ENCODE measurements at places on chromosomes 2 and 18.

DNA sequence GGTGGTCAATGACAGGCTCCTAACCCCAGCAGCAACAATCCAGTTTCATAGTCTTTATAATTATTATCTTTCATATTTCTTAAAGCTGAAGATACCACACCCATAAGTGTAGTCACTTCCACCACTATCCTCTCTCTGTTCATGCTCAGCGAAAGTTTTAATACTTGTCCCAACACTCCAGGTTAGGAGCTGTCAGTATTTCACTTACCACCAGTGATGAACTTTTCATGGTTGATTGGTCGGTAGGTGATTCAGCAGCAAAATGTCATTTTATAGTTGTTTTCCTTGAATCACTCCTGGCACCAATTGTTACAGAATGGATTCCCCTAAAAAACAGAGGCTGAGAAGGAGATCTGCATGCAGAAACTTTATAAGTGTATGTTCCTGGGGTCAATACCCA, 324.9 kb downstream of the CCDC85A start:
- H3K36me3 ChIP-seq: no peaks in the 10 kb centered on the region
- no peaks in the 10 kb centered on the region for H3K27me3 ChIP-seq

- H3K4me1 ChIP-seq: no peaks in the 10 kb centered on the region
- no peaks in the 10 kb centered on the region for H3K36me3 ChIP-seq
- H3K27me3 ChIP-seq: no peaks in the 10 kb centered on the region
- no peak overlapping the region for H3K27ac ChIP-seq
- H3K4me3 ChIP-seq: no peak overlapping the region
Observed at GRCh38 chr2:222776792-222777191, 84.0 kb upstream of the ACSL3 start.

- DNase-seq: no peak
- no peak overlapping the region for H3K27ac ChIP-seq
- H3K27me3 ChIP-seq: no peaks in the 10 kb centered on the region
- H3K4me1 ChIP-seq: peaks cover 4% of the 10 kb centered on the region
- no peak overlapping the region for H3K4me3 ChIP-seq
Observed at GRCh38 chr2:183666031-183666430, 541.8 kb downstream of the NUP35 start.

DNA sequence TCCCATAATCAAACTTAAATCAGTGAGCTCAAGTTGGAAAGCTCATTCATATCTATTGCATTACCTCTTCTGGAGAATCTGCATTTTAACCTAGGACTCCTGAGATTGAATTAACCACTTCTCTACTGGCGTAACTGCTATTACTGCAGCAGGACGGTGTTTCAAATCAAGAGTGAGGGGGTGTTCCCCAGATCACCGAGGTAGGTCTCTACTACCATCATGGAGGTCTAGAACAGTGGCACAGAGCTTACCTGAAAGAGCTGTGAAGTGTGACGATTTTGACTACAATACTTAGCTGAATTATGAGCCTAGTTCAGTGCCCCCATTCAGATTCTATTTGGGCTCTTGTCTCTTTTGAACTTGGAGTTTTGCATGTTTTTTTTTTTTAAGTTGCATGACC, 119.5 kb downstream of the POLE4 start:
- H3K27ac ChIP-seq: no peak overlapping the region
- H3K4me1 ChIP-seq: no peaks in the 10 kb centered on the region
- no peak overlapping the region for H3K4me3 ChIP-seq

DNA sequence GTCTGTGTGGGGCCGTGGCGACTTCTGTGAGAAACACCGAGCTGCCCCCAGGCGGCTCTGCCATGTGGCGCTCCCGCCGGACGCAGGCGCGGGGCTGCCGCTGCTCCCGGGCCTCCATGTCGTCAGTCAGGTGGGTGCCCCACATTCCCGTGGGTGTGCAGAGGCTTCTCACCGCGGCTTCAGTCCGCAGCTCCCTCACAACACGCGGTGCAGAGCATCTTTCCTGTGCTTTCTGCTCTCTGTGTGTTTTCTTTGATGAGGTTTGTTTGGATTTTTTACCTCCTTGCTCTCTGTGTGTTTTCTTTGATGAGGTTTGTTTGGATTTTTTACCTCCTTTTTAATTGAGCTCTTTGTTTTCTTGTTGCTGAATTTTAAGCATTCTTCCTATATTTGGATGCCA, 13.0 kb downstream of the AQP12A start:
- H3K4me3 ChIP-seq: no peak overlapping the region
- no peak for DNase-seq
- H3K36me3 ChIP-seq: no peaks in the 10 kb centered on the region

GRCh38 chr2:32095671-32096070, 32.3 kb downstream of the SPAST start:
- no peaks in the 10 kb centered on the region for H3K27me3 ChIP-seq
- no peak overlapping the region for H3K4me3 ChIP-seq
- no peak overlapping the region for H3K27ac ChIP-seq
- no peak for DNase-seq

GRCh38 chr2:70482401-70482800, 71.2 kb downstream of the TGFA start:
- H3K4me1 ChIP-seq: no peaks in the 10 kb centered on the region
- H3K36me3 ChIP-seq: no peaks in the 10 kb centered on the region
- no peaks in the 10 kb centered on the region for H3K27me3 ChIP-seq
- DNase-seq: no peak
- H3K27ac ChIP-seq: no peak overlapping the region
- H3K4me3 ChIP-seq: no peak overlapping the region

GRCh38 chr2:111161971-111162370, 41.3 kb downstream of the BCL2L11 start:
- peaks cover 3% of the 10 kb centered on the region for H3K36me3 ChIP-seq
- H3K27ac ChIP-seq: no peak overlapping the region
- H3K4me3 ChIP-seq: no peak overlapping the region

DNA sequence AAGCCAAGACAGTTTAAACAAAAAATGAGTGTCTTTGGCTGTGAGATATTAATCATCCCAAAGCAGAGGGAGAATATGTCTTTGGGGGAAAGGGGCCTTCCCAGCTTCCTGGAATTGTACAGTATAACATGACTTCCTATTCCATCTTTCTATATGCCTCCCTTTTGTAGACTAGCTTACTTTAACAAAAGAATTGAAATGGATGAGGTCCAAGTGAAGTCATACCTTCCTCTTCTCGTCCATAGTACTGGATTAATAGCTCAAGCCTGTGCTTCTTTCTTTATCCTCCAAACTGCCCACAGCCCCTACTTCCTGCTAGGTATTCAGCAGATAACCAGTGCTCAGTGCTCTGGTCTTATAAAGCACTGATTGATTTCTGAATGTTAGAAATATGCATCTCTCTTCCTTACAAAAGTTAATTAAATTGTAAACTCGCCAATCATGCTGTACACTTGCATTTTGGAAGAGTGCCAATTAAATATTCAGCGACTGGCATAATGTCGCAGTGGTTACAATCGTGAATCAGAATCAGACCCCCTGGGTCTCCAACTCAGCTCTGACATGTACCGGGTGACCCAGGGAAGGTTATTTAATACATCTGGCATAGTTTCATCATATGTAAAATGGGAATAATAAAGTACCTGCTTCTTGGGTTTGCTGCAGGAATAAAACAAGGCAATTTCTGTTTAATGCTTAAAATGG, 325.1 kb downstream of the RND3 start:
- no peak overlapping the region for H3K27ac ChIP-seq
- DNase-seq: no peak
- peaks cover 3% of the 10 kb centered on the region for H3K4me1 ChIP-seq

DNA sequence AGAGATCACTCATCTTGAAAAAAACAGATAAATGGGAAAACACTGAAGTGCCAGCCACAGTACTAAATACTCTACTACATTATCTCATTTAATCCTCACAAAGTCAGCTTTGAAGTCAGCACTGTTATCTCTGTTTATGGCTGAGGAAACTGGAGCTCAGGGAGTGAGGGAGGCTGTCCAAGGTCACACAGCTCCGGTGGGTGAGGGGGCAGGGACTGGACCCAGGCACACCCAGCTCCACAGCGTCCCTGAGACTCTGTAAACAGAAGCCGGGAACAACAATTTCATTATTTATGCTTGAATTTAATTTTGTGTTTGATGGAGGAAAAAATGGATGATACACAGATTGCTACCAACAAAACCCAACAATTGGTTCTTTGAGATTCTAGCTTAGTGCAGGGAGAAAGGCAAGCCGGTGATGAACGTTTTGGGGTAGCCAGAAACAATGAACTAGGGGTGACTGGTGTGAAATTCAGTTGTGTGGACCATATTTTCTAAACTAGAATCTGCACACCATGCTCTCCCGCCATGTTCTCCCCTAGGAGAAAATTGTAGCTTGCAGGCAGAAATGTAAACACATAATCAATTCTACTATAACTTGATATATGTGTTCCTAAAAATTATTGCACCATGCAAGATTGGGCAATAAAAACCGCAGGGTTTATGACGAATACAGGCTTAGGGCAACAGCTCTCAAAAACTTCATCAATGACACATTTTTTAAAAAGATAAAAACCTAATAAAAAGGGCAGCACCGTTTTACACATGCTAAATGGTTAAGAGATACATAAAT, at the start of gene GREB1:
Gene GREB1 (plus strand): TSS at position 768 of the 793 bp plus-strand sequence. CDS start 22,570 bp downstream, outside the sequence.
- no peak for DNase-seq
- no peaks in the 10 kb centered on the region for H3K36me3 ChIP-seq
- no peak within 1 kb of the TSS for H3K27ac ChIP-seq
- no peaks in the 10 kb centered on the region for H3K27me3 ChIP-seq
- no peaks in the 10 kb centered on the region for H3K4me1 ChIP-seq

DNA sequence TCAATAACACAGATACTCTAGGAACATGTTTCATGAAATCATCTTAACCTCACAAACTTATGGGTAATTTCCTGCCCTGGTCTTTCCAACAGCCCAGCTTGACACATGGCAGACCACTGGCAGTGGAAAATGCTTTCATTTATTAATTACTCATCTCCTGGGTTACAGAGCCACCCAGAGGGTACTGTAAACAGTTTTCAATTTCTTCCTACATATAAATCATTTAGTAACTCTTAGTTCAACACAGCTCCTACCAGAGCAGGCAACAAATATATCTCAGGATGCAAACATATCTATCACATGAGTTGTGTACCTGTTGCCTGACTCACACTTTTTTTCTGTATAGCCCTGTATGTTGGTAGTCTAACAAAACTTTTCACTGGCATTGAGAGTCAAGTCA, 99.2 kb upstream of the VRK2 start:
- H3K27ac ChIP-seq: no peak overlapping the region
- H3K27me3 ChIP-seq: no peaks in the 10 kb centered on the region
- no peak for DNase-seq
- H3K4me1 ChIP-seq: no peaks in the 10 kb centered on the region
- H3K36me3 ChIP-seq: no peaks in the 10 kb centered on the region

DNA sequence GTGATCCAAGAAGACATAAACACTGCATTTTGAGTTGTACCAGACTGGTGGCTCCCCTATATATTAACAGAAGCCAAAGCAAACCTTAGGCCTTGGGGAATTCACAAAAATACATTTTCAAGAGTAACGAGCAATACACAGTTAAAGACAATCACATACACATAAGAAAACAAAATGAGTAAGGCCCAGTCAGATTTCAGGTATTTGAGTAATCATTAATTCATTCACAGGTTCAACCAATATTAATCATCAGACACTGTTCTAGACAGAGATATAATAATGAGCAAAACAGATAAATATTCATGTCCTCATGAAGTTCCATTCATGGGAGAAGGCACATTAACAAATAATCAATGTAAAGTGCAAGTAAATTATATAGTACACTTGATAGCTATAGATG, 9.6 kb downstream of the STPG4 start:
- DNase-seq: no peak
- H3K4me1 ChIP-seq: no peaks in the 10 kb centered on the region
- no peak overlapping the region for H3K4me3 ChIP-seq
- no peak overlapping the region for H3K27ac ChIP-seq

DNA sequence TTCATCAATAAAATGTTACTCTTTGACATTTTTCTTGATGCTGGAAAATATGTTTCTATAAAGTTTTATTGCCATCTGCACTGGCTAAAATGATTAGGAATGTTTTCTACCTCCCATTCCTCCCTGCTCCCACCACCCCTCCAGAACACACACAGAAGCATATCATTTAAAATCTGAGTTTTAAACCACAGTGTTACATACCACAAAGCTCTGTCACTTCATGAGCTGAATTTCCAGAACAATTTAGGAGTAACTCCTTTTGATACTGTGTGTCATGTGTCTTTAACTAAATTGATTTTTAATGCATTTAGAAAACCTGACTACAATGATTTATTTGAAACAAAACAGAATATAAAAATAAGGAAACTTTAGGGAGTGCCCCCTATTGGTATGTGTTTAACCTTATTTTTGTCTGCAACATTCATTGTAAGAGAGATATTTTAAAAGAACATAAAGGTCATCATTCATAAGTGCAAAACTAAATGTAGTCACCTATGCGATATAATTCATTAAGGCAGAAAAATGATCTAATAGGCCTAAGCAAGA, 52.0 kb downstream of the FEZ2 start:
- no peak overlapping the region for H3K27ac ChIP-seq
- DNase-seq: no peak
- no peaks in the 10 kb centered on the region for H3K4me1 ChIP-seq
- H3K27me3 ChIP-seq: no peaks in the 10 kb centered on the region
- H3K36me3 ChIP-seq: peaks cover 30% of the 10 kb centered on the region
- H3K4me3 ChIP-seq: no peak overlapping the region

GRCh38 chr2:120511536-120511935, 165.6 kb downstream of the INHBB start:
- H3K4me3 ChIP-seq: no peak overlapping the region
- H3K36me3 ChIP-seq: no peaks in the 10 kb centered on the region

- H3K27ac ChIP-seq: no peak overlapping the region
- H3K4me1 ChIP-seq: peaks cover 5% of the 10 kb centered on the region
- no peak for DNase-seq
- H3K36me3 ChIP-seq: no peaks in the 10 kb centered on the region
- H3K27me3 ChIP-seq: no peaks in the 10 kb centered on the region
- H3K4me3 ChIP-seq: no peak overlapping the region
Observed at GRCh38 chr2:29586919-29587318, 334.5 kb downstream of the ALK start.

GRCh38 chr18:3478262-3478978, 28.4 kb downstream of the TGIF1 start:
- no peaks in the 10 kb centered on the region for H3K4me1 ChIP-seq
- no peak overlapping the region for H3K4me3 ChIP-seq
- H3K36me3 ChIP-seq: no peaks in the 10 kb centered on the region
- no peaks in the 10 kb centered on the region for H3K27me3 ChIP-seq
- H3K27ac ChIP-seq: no peak overlapping the region

DNA sequence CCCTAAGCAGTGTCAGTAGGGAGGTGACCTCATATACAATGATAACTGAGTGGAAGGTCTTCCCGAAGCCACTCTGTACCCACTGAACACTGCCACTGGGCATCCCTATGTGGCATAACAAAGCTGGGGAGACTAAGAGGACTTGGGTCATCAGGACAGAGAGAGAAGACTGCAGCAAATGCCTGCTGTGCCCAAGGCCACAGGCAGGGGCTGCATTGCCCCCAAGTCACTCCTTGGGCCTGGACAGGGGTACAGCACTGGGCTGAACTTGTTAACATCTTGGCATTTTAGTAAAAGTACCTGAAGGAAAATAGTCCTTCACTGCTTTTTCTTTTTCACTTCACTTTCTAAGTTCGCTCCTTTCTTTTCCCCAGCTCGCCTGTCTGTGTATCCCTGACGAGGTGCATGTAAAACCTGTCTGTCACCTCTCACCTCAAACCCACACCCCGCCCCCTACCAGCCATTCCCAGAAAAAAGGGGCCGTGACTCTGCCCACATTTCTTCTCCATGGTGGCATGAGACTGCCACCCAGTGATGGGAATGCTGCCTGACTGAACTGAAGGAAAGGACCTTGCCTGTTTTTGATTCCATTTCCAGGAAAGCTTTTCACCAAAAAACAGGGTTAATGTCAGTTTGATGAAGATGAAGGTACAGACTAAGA, 62.9 kb downstream of the MTHFD2 start:
- peak; percentile 14 for DNase-seq
- H3K4me3 ChIP-seq: no peak overlapping the region
- H3K27ac ChIP-seq: no peak overlapping the region
- H3K27me3 ChIP-seq: no peaks in the 10 kb centered on the region
- H3K36me3 ChIP-seq: no peaks in the 10 kb centered on the region
